ENCODE measurements at places on chromosomes 11 and 22.

GRCh38 chr22:50243685-50244419, 971 bp downstream of the TUBGCP6 start:
- DNase-seq = no peak

- no peak for DNase-seq
Measured at GRCh38 chr11:82988936-82989627, 82.6 kb downstream of the RAB30 start.

- no peak for DNase-seq
Measured at GRCh38 chr11:2766166-2766565, 66.4 kb upstream of the KCNQ1OT1 start.

DNA sequence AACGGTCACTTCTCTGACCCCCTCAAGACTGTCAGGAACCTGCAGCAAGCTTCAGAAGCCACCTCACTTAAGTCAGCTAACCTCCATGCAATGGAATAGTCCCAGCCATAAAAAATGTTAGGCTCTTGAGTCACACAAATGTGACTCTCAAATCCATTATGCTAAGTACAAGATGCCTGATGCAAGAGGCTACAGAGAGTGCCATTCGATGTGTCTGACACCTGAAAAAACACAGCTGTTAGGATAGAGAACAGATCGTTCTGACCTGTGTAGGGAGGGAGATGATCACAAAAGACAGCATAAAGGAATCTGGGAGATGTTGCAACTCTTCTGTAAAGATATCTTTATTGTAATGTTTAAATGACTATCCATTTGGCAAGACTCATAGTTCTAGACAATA, 712.4 kb downstream of the TBC1D22A start:
- no peak for DNase-seq

GRCh38 chr22:42649246-42650099, at the start of gene CYB5R3:
Gene CYB5R3, minus strand, starts transcription at chr22:42649392. Its CDS starts 77 bp downstream, at chr22:42649315.
- peak; percentile 51 for DNase-seq

DNA sequence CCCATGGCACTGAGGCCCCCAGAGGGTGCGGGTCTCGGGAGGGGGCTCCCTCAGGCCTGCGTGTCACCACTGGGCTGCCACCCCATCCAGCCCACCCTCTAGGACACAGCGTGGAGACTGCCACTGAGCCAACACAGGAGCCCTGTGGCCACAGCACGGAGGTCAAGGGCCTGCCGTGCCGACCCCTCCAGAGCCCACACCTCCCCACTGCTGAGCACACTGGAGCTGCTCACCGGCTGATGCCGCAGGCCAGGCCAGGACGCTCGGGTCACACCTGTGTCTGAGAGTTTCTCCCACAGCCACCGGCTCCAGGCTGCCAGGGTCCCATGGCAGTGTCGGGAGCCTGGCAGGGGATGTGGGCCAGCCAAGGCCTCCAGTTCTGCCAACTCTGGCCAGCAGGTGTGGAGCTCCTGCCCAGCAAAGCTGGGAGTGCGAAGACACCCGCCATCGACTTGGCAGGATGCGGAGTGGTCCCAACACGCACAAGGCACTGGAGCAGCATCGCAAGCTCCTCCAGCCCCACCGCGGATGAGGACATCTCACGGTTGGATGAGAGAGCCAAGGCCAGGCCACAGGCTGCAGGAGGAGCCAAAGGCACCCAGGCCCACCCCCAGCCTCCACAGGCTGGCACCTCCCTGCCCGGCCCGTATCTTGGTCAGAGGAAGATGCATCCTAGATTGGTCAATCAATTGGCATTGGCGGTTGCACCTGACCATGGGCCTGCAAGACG, 187.1 kb downstream of the BRD1 start:
- DNase-seq = no peak

DNA sequence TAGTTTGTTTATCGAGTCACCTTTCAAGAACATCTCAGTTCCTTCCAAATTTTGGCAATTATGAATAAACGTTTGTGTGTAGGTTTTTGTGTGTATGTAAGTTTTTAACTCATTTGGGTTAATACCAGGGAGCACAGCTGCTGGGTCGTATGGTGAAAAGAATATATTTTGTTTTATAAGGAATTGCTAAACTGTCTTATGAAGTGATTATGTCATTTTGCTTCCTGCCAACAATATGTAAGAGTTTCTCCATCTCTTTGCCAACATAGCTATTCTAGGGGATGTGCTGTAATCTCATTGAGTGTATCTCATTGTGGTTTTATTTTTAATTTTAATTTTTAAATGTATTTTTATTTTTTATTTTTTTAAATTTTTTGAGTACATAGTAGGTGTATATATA, 27.3 kb downstream of the BCL2L13 start:
- no peak for DNase-seq

- no peak for DNase-seq
Measured at GRCh38 chr22:19918332-19919106, 23.1 kb upstream of the COMT start.

GRCh38 chr11:8204025-8204424, 35.2 kb upstream of the RIC3 start:
- DNase-seq = no peak

DNA sequence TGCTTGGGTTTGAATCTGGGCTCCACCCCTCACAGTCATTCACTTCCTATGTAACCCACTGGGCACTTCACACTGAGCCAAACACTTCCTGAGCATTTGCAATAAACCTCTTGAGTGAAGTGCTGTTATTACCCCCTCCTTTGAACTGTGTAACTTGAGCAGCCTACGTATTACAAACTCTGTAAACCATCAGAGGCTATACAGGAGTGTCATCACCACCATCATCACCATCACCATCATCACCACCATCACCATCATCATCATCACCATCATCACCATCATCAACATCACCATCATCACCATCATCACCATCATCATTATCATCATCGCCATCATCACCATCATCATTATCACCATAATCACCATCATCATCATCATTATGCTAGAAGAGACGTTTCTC, 18.4 kb downstream of the RTL6 start:
- DNase-seq = no peak

GRCh38 chr22:21020802-21021429, 6.0 kb downstream of the P2RX6 start:
- DNase-seq = no peak

- peak; percentile 18 for DNase-seq
Measured at GRCh38 chr11:124898263-124898680, 607 bp upstream of the ROBO4 start.

- no peak for DNase-seq
Measured at GRCh38 chr22:46587061-46587460, 33.1 kb upstream of the GRAMD4 start.

DNA sequence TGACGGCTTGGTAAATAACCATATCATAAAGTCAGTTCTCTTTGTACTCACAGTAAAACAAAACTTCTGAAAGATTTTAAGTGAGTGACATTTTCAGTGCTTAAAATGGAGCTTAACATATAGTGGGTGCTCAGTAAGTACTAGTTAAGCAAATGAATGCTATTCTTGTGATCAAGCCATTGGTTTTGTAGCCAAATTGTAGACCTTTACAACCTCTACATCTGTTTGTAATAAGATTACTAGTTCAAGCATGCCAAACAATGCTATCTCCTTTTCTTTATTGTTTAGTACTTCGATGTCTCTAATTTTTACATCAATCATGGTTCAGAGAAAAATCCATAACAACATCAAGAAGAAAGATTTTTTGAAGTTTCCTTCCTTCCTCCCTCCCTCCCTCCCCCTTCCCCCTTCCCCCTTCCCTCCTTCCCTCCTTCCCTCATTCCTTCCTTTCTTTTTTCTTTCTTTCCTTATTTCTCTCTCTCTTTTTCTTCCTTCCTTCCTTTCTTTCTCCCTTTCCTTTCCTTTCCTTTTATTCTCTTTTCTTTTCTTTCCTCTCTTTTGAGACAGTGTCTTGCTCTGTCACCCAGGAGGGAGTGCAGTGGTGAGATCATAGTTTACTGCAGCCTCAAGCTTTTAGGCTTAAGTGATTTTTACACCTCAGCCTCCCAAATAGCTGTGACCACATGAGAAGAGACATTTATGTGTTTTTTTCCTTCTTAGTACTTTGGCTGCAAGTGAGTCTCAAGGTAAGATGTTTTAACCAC, 5.7 kb upstream of the OR51B4 start:
- DNase-seq = no peak

DNA sequence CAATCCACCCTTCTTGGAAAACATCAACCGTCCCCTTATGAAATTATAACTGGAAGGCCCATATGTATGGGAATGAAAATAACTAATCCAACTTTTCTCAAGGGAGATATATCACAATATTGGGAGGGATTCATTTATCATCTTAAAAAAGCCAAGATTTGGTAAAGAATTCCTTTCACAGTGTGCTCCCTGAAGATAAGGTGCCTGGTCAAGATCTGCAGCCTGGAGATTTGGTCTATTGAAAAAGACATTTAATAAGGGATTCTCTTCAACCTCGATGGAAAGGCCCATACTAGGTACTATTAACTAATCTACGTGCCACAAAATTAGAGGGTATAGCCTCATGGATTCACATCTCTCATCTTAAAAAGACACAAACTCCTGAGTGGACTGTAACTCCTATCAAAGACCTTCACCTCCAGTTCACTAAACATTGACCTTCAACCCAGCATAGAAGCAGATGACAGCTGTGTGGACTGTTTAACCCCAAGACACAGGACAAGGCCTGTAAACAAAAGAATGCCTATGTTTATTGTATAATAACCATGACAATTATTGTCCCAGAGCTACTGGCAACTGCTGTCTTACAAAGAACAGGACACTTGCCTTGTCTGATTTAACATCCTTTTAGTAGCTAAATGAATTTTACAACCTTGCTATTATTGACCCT, 4.8 kb upstream of the FDX1 start:
- no peak for DNase-seq

GRCh38 chr11:115912484-115912945, 408.3 kb upstream of the CADM1 start:
- DNase-seq = no peak

DNA sequence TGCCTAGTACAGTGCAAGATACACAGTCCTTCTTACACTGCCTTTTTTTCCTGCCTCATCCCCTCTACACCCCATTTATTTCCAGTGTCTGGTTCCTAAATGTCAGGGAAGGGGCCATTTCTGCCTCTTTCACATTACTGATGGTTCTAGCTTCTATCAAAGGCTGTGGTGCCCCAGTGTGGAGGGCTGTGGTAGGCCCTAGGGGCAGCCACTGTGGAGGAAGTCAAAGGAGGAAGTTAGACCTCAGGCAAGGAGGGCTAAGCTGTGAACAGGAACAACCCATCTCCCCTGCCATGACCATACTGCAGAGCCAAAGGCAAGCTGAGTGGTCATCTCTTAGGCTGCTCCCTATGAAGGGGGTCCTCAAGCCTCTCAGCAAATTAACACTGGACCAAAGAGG, 81.9 kb upstream of the CRTAM start:
- DNase-seq = no peak

Data from GOT3 (cell line).